ENCODE measurements at places on chromosomes 7 and 10.

GRCh38 chr7:105677817-105678573, 96.7 kb upstream of the EFCAB10 start:
- H3K36me3 ChIP-seq, result no peaks in the 10 kb centered on the region
- H3K27ac ChIP-seq, result peak overlapping the region; percentile 69
- H3K4me1 ChIP-seq, result peaks cover 48% of the 10 kb centered on the region
- DNase-seq, result peak; percentile 28

DNA sequence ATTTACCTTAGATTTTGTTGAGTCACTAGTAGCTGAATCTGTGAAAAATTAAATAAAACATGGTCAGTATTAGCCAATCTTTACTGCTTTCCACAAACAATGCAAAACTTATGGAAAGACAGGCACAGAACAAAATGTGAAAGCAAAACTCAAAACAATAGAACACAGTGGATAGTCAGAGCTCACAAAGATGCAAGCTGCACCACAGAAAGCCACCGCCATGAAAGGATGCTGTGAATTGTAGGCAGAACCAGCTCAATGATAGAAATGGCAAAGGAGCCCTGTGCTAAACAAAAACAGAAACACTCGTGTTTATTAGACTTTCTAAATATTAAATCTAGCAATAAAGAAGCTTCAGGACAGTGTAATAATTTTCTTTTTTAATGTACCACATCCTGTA, 134.4 kb downstream of the ARHGAP21 start:
- no peak for DNase-seq
- H3K4me3 ChIP-seq, result no peak overlapping the region
- H3K36me3 ChIP-seq, result peaks cover 97% of the 10 kb centered on the region
- peaks cover 4% of the 10 kb centered on the region for H3K4me1 ChIP-seq

- H3K4me1 ChIP-seq, result peaks cover 67% of the 10 kb centered on the region
- H3K27ac ChIP-seq, result peak overlapping the region; percentile 72
- DNase-seq, result peak; percentile 31
Measured at GRCh38 chr7:883055-884021, 7.0 kb downstream of the GET4 start.

GRCh38 chr10:130761788-130762301, 549.7 kb downstream of the TCERG1L start:
- no peak for DNase-seq
- no peaks in the 10 kb centered on the region for H3K4me1 ChIP-seq
- no peaks in the 10 kb centered on the region for H3K36me3 ChIP-seq
- H3K4me3 ChIP-seq, result no peak overlapping the region
- no peaks in the 10 kb centered on the region for H3K27me3 ChIP-seq

Measured in psoas muscle (tissue), 8 donors.